ENCODE measurements at places on chromosomes 1 and 21.

- DNase-seq: no peak
Measured at GRCh38 chr1:110525249-110525595, 6.2 kb upstream of the KCNA10 start.

DNA sequence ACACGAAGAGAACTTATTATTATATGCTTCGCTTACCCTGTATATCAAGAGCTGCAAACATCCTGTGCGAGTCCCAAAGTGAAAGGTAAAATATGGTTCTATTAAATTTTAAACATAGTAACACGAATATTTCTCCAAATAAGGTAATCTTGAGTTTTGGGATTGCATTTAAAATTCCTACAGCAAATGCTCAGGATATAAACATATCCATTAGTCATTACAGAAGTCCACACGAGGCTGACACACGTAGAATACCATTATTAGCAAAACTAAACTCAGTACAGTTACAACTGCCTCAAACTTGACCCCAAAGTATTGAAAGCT, 282 bp upstream of the LYPLAL1 start:
- DNase-seq: no peak

DNA sequence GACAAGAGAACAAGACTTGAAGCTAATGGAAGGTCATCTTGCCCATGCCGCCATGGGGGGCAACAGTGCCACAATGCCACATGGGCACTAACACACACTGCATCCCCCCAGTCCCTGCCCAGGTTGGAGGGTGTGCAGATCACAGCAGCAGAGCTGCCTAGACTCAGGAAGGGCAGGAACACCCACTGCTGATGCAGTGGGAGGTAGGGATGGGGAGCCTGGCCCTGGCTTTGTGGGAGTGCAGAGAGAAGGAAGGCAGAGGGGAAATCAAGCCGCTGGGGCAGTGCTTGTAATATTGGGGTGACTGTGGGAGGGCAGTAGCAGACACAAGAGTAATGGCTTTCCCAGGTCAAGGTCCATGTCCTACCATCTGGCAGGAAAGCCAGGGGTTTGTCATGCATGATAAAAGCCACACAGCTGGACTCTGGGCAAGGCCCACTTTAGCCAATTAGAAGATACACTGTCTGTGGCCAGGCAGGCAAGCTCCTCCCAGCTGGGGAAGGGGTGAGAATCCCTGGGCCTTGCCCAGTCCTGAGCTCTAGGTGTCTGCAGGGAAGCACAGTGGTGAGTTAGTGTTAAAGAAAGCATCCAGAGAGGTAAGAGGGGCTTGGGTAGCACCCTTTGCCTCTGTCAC, 25.4 kb upstream of the MEF2D start:
- DNase-seq: no peak

DNA sequence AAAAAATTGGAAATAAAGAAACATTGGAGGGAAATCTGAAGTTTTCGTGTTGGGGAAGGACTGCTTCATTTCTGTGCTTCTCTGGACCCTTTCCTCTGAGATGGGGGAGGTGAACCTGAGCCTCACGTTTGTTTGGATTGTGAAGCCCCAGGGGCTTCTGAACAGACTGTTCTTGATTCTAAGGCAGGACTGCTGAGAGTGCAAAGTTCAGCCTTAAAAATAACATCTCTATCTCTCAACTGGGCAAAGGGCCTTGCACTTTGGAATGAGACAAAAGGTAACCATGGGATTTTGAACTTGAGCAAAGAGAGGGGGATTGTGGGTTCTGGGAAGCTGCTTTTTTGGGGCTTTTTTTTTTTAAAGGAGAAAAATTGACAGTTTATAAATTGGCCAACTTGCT, 45.0 kb downstream of the GPR88 start:
- DNase-seq: no peak

GRCh38 chr1:40171036-40171435, 9.8 kb downstream of the RLF start:
- DNase-seq: no peak

- no peak for DNase-seq
Measured at GRCh38 chr1:164101802-164102201, 457.2 kb upstream of the PBX1 start.

- DNase-seq: no peak
Measured at GRCh38 chr1:109624201-109625010, 4.8 kb downstream of the AMPD2 start.

- DNase-seq: no peak
Measured at GRCh38 chr21:24197923-24198322, 1409.4 kb downstream of the MRPL39 start.

DNA sequence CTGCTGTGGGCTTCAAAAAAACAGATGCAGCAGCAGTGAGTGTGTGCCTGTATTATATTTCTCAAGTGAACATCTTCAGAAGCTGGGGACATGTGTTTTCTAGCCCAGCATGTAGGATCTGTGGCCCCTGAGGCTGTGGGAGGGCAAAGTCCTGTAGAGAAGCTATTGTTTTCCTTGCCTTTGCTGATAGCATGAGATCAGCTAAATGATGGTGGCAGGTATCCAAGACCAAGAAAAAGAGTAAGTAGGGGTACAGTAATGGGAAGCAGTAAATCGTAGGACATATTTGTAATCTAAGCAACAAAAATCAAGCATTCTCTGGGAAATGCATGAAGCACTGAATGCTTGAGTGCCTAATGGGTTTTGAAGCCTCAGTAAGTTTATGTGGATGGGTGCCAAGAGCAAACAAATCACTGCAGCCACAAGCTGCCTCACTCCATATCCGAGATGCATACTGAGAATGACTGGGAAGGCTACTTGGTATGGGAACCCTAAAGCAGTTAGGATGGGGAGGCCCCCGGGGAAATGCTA, 98.3 kb downstream of the CD58 start:
- no peak for DNase-seq

Data from natural killer cell treated with Interleukin-12 subunit alpha and Interleukin-12 subunit beta and Interleukin-15 and Interleukin-18, amount 100 ng/mL, for 72 hours (primary cell).